ENCODE measurements at places on chromosomes 16 and 17. TPM values are rescaled to one million over a fixed set of nuclear protein-coding genes. Genes with fewer than 3 reads are reported as not detected.

DNA sequence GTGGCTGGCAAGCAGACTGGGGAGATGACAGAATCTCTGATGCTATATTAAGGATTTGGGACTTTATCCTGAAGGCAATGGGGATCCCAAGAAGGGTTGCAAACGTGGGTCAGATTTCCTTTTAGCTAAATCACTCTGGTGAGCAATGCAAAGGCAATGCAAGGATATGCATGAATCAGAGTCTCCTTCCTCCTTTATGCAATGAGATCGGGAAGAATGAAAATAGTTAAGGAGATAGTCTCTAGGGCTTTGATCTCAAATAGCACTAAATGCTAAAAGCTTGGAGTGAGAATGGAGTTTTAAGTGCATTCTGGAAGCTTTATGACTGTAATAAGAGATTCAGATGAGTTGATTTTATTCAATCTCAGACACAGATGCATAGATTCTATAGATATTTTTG, 27.2 kb upstream of the SHISA9 start:
- no peak for DNase-seq

- DNase-seq = no peak
Measured at GRCh38 chr16:88499292-88499691, 46.2 kb downstream of the ZFPM1 start.

Gene MSLN
- total RNA-seq = 1.0 TPM

Gene LHX1
- total RNA-seq = not detected

Gene TNK1
- 2.1 TPM for total RNA-seq

Measured in Right ventricle myocardium superior (tissue), 1 donor.